Smooth muscle cell of the brain vasculature (primary cell): ENCODE measurements at places on chromosomes 3 and 15.

- no peak for DNase-seq
Measured at GRCh38 chr3:140021269-140021668, 86.3 kb downstream of the CLSTN2 start.

DNA sequence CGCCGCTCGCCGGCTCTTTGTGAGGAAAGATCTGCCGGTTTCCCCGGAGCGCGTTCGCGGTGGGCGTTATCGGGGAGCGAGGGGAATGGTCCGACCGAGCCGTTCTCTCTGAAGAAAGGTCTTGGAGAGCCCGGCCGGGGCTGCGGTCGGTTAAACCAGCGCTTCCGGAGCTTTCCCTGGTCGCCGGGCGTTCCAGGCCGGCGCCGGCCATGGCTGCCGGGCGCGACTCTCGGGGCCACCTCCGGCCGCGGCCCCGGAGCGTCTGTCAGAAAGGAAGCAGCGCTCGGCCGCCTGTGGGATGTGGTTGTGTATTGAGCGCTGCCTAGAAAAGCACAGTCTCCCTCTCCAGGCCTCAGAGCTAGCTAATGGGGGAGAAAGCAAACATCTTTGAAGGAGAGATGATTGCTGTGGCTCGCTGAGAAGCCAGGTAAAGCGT is 731 bp downstream of the FYTTD1 start:
- no peak for DNase-seq

- no peak for DNase-seq
Measured at GRCh38 chr3:196996454-196997265, 28.0 kb upstream of the PIGZ start.

DNA sequence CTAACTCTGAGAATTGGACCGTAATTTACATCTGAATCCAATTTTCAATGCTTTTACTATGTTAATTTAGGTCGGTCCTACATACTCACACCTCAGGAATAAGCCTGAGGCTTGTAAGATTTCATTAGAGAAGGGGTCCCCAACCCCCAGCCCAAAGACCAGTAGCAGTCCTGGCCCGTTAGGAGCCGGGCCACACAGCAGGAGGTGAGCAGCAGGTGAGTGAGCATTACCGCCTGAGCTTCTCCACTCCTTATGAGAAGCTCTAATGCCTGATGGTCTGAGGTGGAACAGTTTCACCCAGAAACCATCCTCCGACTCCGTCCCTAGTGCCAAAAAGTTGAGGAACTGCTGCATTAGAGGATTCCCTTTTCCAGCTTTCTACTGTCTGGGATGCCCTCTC is 757.3 kb downstream of the SI start:
- DNase-seq = no peak

DNA sequence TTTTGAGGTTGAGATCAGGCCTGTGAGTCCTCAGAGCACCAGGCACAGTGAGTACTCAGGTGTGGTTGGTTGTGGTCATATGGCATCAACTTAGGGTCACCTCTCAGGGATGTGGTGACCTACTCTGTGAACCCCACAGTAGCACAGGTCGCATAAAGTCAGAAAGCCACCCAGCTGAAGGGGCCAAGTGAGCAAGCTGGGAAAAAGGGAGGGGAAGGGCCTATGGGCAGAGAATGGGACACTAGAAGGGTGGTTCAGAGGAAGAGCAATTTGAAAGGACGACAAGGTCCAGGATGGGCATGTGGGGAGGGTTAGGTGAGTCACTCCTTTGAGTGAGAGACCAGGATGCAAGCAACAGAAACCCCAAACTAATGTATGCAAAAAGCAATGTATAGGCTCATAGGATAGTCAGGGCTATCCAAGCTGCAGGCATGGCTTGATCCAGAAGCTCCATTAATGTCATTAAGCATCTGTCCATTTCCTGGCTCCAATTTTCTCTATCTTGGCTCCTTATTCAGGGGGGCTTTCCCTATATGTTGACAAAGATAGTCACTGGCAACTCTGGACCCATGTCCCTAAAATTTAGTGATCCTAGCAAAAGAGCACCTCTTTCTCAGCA is 33.5 kb downstream of the HMCES start:
- DNase-seq = no peak

DNA sequence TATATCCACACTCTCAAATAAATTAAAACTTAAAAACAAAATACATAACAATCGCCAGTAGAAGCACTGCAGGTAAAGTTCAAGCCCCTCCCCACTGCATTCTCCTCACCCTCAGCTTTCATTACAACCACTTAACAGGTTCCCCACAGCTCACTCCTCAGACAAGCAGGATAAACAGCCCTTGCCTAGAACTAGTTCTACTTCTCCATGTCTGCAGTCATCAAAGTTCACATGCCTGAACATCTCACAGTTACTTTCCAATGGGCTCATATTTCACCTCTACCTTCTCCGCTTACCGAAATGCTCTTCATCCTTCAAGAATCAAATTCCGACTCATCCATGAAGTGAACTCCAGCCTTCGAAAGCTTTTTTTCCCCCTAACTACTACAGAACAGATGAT is 4.1 kb downstream of the YEATS2 start:
- DNase-seq = no peak
